Glomerular endothelial cell (primary cell): ENCODE measurements at places on chromosomes 7 and 10.

GRCh38 chr7:26477381-26477990 is 185.8 kb downstream of the SNX10 start:
- DNase-seq: no peak

- no peak for DNase-seq
These were observed 44.2 kb upstream of the PRSS58 start for GRCh38 chr7:142301923-142302550.

DNA sequence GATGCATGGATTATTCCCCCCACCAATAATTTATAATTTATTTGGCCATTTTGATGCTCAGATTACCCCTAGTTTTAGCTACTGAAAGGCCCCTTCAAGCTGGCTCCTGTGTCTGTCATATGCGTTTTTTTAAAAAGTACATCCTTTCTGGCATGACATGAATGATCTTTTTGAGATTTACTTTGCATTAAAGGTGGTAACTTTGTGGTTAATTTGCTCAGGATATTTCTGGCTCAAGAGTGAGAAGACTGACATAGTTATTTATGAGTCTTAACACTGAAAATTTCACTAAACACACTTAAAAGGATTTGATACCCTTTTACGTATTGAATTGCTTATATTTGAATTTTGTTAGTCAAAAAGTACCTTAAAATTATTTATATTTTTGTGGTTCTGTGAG is 5.4 kb downstream of the SMC3 start:
- DNase-seq: no peak

GRCh38 chr7:98212532-98213041 is 1.3 kb downstream of the BHLHA15 start:
- no peak for DNase-seq

- DNase-seq: no peak
These were observed 44.5 kb downstream of the CDK1 start for GRCh38 chr10:60822809-60823208.
